ENCODE measurements at places on chromosomes 1 and 21. TPM values are rescaled to one million over a fixed set of nuclear protein-coding genes. Genes with fewer than 3 reads are reported as not detected.

The CLCNKB gene
- total RNA-seq = 2.5 TPM

- no peak for DNase-seq
These were observed 64.5 kb downstream of the CD58 start for GRCh38 chr1:116506132-116507004.

- DNase-seq = no peak
These were observed 55.2 kb downstream of the SASS6 start for GRCh38 chr1:100077531-100077930.

GRCh38 chr1:43420874-43421273, 31.2 kb downstream of the SZT2 start:
- DNase-seq = no peak

DNA sequence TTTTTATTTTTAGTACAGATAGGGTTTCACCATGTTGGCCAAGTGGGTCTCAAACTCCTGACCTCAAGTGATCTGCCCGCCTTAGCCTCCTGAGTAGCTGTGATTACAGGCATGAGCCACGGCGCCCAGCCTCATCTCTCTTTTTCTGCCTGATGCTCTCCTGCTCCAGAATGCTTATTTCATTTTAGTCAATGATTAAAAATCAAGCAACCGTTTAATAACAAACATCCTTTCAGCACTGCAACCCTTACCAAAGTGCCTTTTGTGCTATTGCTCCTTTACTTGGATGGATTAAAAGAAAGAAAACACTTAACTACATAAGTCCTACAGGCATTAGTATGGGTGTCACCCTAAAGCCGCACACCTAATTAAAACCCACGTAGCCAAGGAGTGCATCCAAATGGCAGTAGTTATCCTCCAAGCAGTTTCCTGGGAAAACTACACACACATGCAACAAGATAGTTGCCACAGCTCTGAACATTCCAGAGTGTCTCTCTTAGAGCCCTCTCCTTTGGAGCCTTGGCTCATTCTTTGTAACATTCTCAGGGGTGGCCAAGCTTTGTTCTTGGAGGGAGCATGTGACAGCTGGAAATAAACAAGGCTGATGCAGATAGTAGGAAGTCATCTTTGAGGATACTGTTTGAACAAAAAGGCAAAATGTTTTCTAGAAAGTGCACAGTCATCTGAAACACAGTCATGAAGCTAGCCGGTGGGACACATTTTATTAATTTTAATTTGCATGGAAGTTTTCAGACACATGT, 51.2 kb downstream of the KCNJ15 start:
- no peak for DNase-seq

GRCh38 chr1:239302696-239303095, 83.7 kb upstream of the CHRM3 start:
- no peak for DNase-seq

DNA sequence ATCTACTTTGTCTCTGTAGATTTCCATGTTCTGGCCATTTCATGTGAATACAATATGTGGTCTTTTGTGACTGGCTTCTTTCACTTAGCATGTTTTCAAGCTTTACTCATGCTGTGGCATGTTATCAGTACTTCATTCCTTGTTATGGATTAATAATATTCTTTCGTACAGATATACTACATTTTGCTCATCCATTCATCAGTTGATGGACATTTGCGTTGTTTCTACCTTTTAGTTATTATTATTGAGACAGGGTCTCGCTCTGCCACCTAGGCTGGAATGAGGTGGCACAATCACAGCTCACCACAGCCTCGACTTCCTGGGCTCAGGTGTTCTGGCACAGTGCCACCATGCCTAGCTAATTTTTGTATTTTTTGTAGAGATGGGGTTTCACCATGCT, 21.4 kb downstream of the SFPQ start:
- DNase-seq = no peak

The IGFN1 gene
- total RNA-seq = not detected

DNA sequence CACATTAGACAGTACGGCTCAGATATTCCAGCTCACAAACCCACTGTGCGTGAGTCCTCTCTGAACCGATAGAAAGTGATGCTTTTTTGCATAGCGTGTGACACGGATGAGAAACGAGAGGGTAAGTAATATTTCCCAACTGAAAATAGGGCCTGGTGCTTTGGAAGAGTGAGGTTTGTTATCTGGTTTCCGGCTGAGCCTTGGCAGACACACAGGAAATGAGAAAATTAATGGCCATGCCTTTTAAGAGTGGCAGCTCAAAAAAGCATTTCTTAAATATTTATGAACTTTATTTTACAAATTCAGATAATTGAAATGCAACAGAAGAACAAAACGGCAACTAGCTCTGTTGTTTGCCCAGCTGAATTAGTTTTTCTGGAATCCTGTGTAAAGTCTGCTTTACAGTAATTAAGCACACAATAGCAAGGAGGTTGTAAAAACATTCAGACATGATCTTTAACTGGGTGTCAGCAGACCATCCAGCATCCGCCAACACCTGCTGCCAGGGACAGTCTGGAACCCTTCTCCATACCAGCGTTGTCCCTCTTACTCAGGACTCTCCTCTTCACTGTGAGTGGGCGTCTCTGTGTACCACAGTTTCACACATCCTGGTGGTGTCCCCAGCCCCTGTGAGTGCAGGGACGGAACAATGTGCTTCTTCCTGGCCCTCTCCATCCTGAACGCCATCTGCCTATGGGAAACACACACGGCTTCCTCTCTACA, 155.4 kb downstream of the PGBD5 start:
- DNase-seq = peak; percentile 23

The FCRLB gene
- total RNA-seq = 0.19 TPM

The CSF3R gene
- total RNA-seq = 3.3 TPM

DNA sequence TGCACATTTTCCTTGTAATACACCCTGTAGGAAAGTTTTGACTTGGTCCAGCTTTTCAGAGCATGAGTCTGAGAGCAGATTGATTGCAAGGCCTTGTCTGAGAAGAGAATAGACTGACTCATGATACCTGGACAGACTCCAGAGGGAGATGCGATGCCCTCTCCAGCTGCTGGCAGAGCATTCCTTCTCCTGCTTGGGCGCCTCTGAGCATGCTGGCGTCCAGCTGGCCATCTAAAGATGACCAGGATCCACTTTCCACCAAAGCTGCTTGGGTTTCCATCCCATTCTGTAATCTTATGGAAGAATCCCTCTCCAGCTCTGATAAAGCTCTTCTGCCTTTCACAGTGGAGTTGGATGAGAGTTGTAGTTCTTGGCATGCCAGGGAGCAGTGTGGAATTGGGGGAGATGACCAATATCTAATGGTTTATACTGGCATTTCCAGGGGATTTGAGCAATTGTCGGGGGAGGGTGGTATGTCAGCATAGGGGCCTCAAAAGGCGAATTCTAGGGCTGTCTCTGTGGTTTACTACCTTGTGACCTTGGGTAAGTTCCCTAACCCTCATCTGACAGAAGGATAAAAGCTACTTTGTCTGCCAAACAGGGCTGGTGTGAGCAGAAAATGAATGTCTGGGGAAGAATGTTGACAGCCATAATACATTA, 19.5 kb downstream of the SZRD1 start:
- DNase-seq = peak; percentile 39

All from Right ventricle myocardium superior (tissue), 1 donor.